LoVo (cell line): ENCODE measurements at places on chromosomes 13 and 19.

GRCh38 chr13:61670384-61671161 is 254.9 kb upstream of the PCDH20 start:
- DNase-seq: no peak

GRCh38 chr13:94119360-94119936 is 360.0 kb downstream of the DCT start:
- DNase-seq: no peak

- DNase-seq: peak; percentile 22
These were observed 935 bp downstream of the LRP3 start for GRCh38 chr19:33194886-33195644.

GRCh38 chr13:69485991-69486592 is 621.5 kb upstream of the ATXN8OS start:
- no peak for DNase-seq

- no peak for DNase-seq
These were observed 1.1 kb downstream of the HSPB6 start for GRCh38 chr19:35755550-35756376.

DNA sequence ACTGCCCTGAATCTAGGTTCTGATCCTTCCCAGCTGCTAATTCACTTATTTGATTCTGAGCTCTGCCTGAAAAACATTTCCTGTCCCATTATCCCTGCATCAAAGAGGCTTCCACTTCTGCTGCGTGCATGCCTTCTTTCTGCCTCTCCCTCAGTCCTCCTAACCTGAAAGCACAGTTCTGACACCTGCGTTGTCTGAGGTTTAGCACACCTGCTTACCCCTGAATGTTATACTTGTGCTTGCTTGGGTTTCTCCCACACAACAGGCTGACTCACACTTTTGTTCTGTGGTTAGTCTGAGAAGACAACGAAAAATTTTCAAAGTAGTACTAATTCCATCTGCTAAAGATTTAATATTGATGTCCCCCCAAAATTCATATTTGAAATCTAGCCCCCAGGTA is 3.1 kb upstream of the SOHLH2 start:
- DNase-seq: no peak

DNA sequence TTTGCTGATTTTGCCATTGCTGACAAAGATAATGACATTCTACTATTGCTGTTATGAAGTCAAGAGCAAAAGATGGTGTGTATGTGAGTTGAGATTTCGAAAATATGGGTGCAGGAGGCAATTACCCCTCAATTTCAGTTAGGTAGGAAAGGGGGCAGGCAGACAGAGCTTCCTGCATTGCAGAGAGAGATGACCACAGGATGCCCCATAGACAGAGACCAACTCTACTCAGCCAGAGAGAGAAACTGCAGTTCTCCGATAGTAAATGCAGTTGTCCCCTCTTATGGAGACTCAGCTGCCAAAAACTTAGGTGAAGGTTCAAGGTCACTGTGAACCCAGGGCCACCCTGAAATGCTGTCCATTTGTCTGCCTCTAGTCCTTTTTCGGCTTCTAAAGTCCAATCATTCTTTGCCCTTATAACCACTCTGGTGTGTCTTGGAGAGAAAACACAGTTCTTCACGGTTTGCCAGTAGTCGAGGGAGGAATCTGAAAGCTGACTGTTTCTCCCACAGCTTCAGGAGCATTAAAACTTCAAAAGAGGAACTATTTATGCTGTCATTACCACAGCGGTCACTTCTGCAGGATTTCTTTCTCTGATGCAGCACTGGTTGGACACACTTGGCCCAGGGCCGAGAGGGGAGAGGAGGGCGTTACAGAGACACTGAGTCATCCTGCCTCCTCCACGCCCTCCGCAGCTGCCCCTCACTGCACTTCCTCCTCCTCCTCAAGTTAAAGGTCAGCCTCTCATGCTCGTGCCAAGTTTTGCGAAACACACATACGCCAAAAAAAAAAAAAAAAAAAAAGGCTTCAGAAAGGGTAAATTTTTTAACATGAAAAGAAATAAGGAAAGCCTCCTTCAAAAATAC is 264.3 kb downstream of the FOXO1 start:
- peak; percentile 97 for DNase-seq

DNA sequence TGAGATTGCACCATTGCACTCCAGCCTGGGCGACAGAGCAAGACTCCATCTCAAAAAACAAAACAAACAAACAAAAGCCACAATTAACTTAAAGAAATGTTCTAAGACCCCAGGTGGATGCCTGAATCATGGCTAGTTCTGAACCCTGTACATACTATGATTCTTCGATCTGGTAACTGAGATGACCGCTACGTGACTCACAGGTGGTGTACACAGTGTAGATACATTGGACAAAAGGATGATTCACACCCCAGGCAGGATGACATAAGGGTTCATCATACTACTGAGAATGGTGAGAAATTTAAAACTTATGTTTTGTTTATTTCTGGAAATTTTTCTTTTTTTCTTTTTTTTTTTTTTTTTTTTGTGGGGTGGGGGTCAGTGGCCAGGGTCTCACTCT is 6.5 kb downstream of the ZNF426 start:
- DNase-seq: no peak

DNA sequence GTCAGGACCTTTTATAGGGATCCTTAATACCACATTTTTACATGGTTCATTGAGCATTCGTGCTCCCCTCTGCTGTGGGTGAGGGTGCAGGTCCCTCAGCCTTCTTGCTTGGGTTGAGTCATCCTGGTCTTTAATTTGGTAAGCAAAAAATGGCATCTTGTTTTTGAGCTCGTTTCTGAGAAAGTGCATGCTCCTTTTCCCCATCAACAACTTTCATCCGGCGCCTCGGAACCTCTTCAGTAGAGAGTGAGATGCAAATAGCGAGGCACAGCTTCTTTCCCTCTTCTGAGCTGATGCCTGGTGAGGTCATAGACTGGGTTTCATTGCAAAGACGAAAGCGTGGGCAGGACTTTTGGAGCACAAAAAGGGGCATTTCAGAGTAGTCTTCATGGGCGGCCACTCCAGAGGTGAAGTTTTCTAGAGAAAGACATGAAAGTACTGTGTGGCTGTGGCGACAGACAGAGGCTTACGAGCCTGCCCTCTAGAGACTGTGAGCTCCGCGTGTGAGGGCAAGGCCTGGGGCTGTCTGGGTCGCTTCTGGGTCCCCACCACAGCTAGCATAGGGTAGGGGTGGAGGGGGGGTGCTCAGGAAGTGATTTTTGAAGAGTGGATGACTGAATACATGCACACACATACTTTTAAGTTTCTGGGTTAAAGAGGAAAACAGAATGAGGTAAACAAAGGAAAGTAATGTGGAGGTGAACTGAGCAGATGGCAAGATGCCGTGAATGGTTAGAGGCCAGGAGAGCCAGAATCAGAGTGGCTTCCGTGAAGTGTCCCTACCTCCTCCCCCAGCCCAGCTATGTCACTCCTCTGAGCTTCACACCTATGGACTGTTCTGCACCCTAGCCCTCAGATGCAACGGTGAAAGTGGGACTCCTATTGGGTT is 44.3 kb downstream of the BBC3 start:
- no peak for DNase-seq

DNA sequence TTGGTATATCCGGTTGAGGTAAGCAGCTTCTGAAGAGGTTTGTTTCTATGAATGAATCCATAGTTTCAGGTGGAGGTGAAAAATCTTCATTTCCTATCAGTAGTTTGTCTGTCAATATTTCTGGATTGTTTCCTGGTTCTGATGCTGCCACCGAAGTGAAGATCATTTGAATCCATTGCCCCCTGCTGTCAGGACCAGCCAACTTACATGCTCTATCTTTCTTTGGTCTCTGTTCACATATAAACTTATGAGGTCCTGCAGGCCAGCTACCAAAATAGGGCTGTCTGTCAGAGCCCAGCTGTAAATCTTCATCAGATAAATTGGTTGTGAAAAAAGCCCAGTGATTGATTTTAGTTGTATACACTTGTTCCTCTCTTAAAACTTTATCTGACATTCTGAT is 15.2 kb upstream of the N4BP2L1 start:
- peak; percentile 23 for DNase-seq

- no peak for DNase-seq
These were observed 746.9 kb upstream of the PCDH9 start for GRCh38 chr13:67977066-67977465.

- no peak for DNase-seq
These were observed 2.7 kb upstream of the C1QTNF9 start for GRCh38 chr13:24306632-24307031.

GRCh38 chr13:24038405-24038804 is 122.1 kb upstream of the SPATA13 start:
- no peak for DNase-seq

GRCh38 chr13:67150608-67151007 is 79.5 kb downstream of the PCDH9 start:
- DNase-seq: no peak

GRCh38 chr19:52206481-52206880 is 16.6 kb downstream of the PPP2R1A start:
- DNase-seq: no peak

- DNase-seq: no peak
These were observed 328.7 kb upstream of the EDNRB start for GRCh38 chr13:78247362-78247761.

DNA sequence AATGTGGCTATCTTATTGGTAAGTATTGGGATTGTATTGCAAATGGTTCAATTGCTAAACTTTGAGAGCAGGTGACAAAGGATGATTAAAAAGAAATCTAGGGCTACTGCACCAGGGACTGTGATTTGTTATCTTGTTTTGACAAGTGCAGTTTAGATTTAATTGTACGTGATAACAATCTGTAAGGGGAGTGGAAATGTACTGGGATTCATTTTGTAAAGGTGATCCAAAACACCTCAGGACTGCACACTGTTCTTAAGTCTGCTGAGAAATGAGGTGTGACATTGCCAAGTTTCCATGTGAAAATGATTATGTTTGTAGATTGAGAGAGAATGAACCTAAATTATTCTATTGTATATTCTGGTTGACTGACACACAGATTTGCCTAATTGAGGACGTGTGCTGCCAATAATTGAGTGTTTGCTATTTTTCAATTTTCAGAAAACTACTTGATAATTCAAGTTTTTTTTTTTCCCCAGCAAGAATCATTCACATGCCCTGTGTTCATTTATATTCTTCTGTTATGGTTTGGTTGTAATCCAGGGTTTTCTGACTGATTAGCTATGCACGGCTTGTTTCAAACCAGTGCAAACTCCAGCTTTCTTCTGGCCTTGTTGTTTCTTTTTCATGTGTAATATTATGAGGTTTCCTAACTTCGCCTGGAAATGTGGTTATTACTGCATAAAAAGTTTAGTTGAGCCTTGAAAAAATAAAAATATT is 308.0 kb downstream of the OLFM4 start:
- no peak for DNase-seq

DNA sequence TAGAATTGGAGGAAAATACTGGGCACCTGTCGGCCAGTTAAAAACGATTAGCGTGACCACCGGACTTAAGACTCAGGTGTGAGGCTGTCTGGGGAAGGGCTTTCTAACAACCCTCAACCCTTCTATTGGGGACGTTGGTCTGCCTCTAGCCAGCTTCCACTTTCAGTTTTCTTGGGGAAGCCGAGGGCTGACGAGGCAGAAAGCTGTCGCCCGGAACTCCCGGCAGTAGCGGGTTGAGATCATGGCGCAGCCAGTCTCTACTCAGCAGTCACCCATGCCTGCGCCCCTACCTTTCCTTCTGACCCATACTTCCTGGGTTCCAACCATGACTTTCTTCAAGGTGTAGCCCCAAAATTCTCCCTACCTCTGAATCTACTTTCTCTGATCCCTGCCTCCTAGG is 1424.1 kb downstream of the SLITRK1 start:
- DNase-seq: no peak

GRCh38 chr13:20426766-20427448 is 98.8 kb downstream of the CRYL1 start:
- no peak for DNase-seq

DNA sequence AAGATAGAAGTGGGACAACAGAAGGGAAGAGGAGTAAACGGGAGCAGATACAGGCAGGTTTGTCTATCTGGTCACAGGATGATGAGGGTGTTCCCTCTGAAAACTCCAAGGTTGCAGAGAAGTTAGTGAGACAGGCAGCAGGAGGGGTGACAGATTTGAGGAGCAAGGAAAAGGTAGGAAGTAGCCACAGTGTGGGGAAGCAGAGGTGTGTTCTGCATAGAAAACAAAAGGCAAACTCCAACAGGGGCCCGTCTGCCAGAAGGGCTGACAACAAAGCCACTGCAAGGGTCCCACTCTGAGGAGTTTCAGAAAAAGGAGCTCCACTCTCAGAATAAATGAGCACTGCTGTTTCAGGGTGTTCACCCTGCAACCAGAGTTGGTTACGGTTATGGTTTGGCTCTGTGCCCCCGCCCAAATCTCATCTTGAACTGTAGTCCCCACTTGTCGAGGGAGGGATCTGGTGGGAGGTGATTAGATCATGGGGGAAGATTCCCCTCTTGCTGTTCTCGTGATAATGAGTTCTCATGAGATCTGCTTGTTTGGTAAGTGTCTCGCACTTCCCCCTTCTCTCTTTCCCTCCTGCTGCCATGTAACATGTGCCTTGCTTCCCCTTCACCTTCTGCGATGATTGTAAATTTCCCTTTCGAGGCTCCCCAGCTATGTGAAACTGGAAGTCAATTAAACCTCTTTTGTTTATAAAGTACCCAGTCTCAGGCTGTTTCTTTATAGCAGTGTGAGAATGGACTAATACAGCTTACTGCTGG is 32.1 kb downstream of the SMAD9 start:
- DNase-seq: no peak

DNA sequence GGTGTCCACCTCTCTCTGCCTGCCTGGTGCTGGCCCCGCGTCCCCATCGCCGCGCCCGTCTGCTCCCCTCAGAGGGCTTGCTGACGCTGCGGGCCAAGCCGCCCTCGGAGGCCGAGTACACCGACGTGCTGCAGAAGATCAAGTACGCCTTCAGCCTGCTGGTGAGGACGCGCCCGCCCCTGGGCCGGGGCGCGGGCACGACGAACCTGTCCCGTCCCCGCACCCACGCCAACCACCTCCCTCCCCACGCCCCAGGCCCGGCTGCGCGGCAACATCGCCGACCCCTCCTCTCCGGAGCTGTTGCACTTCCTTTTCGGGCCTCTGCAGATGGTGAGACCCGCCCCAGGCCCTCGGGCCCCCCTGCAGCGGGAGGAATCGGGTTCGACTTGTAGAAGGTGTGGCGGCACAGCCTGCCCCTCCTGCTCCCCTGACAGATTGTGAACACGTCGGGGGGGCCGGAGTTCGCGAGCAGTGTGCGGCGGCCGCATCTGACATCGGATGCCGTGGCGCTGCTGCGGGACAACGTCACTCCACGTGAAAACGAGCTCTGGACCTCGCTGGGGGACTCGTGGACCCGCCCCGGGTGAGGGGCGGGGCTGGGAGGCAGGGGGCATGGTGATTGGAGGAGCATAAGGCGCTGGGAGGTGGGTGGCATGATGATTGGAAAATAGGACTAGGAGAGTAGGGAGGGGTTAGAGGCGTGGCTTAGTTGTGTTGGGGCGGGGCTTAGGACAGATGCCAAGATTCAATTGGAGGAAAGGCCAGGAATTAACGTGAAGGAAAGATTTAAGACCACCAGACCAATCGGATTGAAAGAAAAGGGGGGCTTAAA is 6.6 kb downstream of the EPS8L1 start:
- no peak for DNase-seq

- DNase-seq: peak; percentile 54
These were observed 4.1 kb downstream of the ATP8A2 start for GRCh38 chr13:25375727-25376358.

DNA sequence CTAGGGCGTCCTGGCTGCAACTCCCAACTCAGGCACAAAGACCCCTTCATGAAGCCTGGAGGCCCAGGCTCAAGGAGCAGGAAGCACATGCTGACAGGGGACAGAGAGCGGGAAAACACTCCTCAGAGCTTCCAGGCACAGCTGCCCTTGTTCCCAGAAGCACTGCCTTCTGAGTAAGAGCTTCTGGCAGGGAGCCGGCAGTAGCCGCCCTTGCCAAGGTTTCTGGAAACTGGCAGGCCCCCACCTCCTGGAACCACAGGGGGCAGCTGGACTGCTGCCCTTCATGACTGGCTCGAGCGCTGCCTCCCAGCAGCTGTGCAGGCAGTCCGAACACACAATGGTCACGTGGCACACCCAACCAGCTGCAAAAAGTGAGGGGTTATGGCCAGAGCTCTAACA is 33.6 kb upstream of the EPHX3 start:
- DNase-seq: no peak
